ENCODE measurements at places on chromosomes 2 and 18.

GRCh38 chr2:80519121-80519643 is 214.6 kb upstream of the LRRTM1 start:
- no peak for DNase-seq

DNA sequence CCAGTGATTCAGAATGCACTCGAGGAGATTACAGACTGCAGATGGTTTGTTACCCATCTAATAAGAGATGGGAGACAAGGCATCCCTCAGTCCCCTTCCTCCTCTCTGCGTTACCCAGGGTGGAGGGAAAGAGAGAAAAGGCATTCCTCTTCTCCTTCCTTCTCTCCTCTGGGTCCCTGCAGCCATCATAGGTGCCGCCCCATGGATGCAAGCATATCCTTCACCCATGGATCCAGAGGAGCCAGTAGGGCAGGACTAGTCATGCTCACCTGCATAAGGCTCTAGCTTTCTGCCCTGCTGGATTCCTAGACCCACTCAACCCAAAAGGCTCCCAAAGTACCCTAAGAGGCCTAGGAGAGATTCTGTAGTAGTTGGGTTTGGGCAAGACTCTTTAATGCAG is 20.4 kb downstream of the CMPK2 start:
- DNase-seq, result no peak

GRCh38 chr2:32835148-32835547 is 111.6 kb upstream of the LTBP1 start:
- no peak for DNase-seq

DNA sequence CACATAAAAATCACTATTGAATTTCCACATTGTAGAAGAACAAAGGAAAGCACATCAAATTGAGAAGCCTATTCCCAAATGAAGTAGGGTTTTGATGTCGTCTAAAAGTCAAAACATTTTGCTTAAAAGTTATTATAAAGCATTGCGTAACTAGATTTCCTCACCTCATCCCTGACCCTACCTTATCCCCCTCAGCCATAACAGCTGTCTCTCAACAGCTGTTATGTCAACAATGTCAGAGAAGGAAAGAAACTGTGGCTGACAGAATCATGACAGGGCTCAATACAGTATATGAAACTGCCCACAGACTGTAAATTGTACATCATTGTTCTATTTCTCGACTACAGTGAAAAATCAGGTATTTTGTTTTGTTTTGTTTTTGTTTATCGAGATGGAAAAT is 63.0 kb upstream of the ACVR1C start:
- no peak for DNase-seq

- DNase-seq, result no peak
Measured at GRCh38 chr2:157244691-157245090, 12.8 kb upstream of the GALNT5 start.

GRCh38 chr2:208266936-208267335 is 881 bp downstream of the PIKFYVE start:
- no peak for DNase-seq

DNA sequence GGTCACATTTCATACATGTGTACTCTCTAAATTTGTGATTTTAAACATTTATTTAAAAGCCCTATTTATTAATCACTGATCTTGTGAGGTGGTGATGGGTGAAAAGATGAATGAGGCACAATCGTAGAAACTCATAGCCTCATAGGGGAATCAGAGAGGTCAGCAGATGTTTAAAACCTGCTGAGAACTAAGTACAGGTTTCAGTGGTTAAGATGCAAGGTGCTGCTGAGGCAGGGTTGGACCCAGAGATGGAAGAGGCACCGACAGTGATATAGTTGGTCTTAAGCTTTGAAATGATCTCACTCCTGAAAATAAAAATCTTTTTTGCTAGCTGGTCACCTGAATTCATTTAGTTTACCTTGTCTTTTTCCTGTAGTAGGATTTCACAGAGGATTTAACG is 49.6 kb downstream of the LINC00305 start:
- no peak for DNase-seq

DNA sequence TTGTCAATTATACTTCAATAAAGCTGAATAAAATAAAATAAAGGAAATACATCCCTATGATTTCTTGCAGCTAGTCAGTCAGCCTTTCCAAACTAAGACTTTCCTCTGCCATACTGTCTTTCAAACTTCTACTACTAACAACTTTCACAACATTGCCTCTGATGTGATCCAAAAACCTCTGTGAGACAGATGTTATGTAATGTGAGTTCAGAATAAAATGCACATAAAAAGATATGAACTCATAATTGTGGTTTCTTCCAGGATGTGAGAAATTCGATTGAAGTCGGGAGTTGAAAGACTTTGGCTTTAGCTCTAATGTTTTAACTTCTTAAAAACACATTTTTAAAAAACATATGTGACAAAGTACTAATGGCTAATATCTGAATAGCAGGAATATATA is 98.7 kb downstream of the PIGN start:
- no peak for DNase-seq

GRCh38 chr2:153595939-153596338 is 117.4 kb upstream of the RPRM start:
- DNase-seq, result no peak

All from RWPE1 (cell line).